ENCODE measurements at places on chromosomes 2 and 18.

DNA sequence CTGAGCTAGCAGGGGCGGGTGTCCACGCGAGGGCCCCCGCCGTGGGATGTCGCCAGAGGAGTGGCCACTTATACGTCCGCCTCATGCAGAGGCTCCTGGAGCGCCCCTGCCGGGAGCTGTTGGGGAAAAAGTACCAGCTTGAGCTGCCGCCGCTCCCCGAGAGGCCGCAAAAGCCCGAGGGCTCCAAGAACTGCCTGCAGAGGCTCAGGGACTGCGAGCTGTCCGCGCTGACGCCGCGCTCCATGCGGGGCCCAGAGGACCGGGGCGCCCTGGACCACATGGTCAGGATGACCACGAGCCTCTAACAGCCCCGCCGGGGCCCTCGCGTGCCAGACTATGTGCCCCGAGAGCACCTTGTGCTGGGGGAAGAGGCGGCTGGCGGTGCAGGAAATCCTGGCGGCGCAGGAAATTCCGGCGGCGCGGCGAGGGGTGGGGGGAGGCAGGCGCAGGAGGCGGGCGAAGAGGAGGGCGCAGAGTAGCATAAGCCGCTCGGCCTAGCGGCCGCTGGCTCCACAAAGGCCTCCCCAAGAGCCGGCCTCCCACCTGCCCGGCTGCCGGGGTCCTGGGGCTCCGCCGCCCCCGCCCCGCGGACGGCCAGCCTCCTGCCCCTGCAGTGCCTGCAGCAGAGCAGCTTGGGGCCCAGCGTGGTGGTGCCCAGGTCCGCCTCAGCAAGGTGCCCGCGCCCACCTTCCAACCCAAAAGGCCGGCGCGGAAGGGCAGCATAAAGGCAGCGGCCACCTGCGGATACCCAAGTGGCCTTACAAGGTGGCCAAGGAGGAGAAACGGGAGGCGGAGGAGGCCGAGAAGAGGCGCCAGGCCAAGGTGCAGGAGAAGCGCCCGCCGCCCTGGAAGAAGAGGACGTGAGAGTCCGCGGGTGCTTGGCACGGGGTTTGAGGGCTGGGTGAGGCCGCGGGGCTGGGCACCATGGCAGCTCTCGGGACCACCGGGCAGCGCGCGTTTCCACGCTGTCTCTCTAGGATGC is 42.1 kb upstream of the TRIM43B start:
- peak; percentile 60 for DNase-seq

DNA sequence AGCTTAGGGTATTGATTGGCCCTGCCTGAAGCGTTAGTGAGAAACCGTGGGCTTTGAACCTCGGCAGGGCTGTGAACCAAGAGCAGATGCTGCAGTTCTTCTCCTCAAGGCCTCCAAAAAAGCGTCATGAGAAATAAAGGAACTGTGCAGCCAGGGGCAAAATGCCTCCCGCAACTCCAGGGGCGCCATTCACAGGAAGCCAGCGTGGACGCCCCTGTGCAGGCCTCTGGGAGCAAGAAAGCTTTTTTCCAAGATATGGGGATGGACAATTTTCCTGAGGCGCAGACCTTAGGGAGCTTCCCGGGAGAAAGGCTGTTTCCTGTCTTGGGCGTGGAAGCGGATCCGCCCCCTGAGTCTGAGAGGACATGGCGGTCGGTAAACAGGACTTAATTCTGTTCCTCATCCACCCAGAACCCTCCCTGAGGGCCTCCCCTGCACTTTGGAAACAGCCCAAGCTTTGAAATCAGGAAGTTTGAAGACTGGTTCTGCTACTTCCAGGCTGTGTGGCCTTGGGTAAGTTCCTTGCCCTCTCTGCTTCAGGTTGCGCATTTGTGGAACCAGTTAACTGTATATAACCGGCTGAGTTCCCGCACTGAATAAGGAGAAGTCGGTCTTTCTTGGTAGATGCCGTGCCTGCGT is 29.6 kb upstream of the CABLES1 start:
- no peak for DNase-seq

- DNase-seq, result peak; percentile 80
These were observed 19.0 kb downstream of the TMSB10 start for GRCh38 chr2:84924173-84925106.

DNA sequence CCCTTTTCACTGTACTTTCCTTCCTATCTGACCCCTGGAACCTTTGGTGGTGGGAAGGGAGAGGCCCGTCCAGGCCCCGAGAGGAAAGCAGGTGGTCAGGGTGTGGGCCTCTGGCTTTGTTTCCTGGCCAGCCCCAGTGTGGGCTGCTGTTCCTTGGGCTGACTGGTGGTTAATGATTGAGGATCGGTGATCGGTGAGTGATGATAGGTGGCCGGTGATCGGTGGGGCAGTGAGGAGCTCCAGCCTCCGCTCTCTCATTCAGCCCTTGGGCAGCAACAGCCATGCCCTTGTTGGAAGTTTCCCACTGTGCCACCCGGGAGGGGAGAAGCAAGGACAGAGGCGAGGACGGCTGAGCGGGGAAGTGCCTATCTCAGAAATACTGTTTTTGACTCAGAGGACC is 7.3 kb downstream of the ACKR3 start:
- DNase-seq, result no peak

DNA sequence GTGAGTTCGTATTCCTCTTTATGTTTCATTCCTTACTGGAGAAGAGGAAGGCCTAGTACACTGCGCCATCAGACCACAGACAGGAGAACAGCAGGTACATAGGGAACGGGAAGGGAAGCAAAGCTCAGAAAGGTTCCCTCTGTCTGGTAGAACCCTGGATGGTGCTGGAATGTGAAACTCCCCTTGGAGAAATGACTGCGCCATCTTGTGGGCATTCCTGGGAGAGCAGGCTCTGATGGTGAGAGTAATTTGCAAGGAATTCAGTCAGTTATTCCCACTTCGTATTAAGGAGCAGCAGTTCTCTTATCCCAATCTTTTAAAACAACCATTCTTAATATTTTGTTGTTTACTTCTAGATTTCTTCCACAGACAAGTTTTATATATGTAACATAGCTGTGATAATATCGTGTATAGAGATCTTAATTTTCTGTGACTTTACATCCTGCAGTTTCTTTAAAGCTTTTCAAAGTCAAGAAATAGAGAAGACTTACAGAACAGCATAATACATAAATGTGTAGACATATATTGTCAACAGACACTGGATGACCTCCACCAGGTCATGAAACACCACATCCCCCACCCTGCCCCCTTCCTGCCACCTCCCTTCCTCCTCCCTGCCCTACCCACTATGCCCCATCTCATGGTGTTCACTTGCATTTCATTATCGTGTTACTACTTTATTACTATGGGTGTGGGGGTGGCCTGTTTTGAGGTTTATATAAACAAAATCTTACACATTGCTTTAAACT is 83.9 kb downstream of the ARHGEF4 start:
- DNase-seq, result peak; percentile 61

- DNase-seq, result no peak
These were observed 80.2 kb upstream of the NEUROD1 start for GRCh38 chr2:181760521-181760920.

DNA sequence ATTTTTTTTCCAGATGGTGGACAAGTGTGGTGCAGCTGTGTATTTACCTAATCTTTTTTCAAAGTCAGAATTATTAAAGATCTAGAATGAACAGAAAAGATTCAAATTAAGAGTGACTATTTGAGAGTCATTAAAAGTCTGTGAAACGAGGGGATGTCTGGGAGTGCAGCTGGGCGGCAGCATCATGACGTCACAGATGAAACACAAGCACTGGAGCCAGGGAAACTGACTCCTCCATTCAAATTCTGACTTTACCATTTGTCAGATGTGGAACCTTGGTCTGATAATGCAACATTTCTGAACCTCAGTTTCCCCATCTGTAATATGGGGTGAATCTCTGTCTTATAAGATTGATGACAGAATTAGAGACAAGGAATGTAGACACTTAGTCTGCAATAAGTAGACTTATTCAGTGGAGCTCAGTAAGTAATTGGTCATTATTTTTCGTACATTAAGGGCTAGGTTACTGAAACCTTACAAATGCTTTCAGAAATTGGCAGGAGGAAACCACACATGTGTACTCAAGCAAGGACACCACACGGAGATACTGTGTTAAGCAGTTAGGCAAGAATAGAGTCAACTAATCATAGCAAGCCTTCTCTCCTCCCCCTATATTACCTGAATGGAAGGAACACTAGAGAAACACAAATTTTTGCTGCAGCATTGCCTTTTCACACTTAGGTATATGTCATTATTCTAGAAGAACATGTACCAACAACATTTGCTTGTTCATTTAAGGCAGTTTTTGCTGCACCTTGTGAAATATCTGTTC is 27.8 kb upstream of the CXXC1 start:
- DNase-seq, result no peak

DNA sequence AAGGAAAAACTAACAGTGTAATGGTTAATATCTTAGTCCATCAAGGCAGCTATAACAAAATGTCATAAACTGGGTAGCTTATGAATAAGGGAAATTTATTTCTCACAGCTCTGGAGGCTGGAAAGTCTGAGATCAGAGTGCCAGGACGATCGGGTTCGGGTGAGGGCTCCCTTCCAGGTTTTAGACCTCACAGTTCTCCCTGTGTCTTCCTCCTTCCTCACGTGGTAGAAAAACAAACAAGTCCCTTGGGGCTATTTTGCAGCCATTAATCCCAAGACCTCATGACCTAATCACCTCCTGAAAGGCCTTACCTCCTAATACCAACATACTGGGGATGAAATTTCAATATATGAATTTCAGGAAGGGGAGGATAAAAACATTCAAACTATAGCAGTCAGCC is 455.9 kb downstream of the CNTNAP5 start:
- no peak for DNase-seq
